Activated T-cell treated with anti-CD3 and anti-CD28 coated beads, Interleukin-2, amount 50 U/mL, for 1 hour (primary cell): ENCODE measurements at places on chromosomes 16 and 17.

GRCh38 chr16:14641926-14642325, 9.2 kb downstream of the BFAR start:
- DNase-seq = no peak

DNA sequence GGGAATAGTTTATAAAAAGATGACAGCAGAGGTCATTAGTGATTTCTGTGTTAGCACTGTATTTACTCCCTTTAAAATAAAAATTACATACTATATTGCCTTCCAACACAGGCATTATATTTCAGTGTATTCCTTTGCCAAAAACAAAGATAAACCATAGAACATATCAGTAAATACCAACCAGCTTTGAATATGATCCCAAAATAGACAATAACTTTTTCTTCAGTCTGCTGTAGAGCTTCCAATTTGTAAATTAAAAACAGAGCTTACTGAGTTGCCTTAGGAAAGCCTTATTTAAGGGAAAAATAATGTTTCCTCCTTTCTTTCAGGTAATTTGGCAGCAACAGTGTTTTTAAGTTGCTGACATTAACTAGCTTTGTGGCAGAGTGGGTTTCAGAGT, 352.1 kb upstream of the TBX2 start:
- DNase-seq = no peak

DNA sequence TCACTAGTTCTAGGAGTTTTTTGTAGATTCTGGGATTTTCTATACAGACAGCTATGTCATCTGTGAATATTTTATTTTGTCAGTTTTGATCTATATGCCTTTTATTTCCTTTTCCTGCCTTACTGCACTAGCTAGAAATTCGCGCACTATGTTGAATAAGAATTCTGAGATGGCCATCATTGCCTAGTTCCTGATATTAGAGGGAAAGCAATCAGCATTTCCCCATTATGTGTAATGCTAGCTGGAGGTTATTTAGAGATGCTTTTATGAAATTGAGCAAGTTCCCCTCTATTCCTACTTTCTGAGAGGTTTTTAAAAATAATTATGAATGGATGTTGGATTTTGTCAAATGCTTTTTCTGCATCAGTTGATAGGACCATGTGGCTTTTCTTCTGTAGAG, 23.8 kb downstream of the MPRIP start:
- DNase-seq = no peak

DNA sequence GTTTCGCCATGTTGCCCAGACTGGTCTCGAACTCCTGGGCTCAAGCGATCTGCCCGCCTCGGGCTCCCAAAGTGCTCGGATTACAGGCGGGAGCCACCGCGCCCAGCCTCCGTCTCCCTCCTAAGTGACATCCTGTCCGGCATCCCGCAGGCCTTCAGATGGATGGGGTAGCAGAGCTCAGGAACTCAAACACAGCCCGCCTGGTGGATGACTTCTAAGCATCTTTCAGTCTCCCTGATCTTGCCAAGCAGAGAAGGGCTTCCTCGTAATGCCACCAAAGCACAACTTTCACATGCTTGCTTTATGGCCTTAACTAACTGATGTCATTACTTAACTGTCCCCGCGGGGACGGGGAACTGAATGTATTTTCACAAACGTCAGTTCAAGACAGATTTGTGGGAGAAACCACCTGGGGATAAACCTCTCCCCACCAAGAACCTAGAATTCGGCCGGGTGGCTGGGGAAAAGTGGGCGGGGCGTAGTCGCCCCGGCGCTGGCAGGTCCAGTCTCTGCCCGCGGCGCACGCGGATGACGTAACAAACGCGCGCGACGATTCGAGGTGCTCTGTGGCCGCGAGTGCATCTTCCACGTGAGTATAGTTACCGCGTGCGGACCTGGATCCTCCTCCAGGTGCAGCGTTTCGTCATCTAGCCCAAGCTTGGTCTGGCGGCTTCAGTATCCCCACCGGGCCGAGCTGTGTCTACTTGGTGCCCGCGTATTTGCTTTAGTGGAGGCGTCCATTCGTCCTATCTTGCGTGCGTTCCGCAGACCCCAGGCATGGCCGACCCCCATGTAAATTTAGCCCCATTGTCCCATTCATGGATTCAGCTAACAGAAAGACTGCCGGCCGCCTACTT, at the start of gene PFAS:
Gene PFAS, plus strand, starts transcription at position 539 of the 857 bp plus-strand sequence. CDS start 4,649 bp downstream, outside the sequence.
- DNase-seq = peak; percentile 96

DNA sequence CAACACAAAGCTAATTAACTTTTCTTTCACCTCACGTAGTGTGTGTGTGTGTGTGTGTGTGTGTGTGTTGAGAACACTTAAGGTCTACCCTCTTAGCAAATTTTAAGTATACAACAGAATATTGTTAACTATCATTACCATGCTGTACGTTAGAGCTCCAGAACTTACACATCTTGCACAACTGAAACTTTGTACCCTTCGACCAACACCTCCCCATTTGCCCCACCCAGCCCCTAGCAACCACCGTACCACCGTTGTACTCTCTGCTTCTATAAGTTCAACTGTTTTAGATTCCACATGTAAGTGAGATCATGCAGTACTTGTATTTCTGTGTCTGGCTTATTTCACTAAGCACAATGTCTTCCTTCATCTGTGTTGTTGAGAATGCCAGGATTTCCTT, 28.1 kb upstream of the MLYCD start:
- no peak for DNase-seq

DNA sequence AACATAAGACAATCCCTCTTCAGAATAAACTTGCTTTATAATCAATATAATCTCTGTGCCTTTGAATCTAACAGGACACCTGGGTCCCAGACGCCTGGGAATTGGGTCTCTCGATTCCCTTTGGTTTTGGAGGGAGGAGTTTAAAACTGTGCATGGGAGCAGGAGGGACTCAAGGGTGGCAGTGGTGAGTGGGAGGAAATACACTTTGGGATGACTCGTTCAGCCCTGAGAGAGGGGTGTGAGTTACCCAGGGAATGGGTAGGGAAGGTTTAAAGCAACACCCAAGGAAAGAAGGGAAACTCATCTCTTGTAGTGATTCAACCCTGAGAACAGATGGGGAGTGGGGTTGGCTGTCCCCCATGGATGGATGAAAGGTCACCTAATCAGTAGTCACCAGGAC, 1.6 kb downstream of the RANGRF start:
- no peak for DNase-seq

DNA sequence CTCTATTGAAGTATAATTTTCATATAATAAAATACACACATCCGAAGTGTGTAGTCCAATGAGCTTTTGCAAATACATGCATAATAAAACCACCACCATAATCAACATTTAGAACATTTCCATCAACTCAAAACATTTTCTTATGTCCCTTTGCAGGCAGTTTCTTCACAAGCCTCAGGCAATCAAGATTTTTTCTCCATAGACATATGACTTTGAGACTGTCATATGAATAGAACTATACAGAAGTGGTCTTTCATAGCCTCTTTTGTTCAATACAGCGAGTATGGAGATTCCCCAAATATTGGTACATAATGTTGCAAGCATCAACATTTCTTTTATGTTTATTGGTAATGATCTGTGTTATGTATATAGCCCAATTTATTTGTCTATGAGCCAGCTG, 983.2 kb downstream of the CDH11 start:
- DNase-seq = no peak

DNA sequence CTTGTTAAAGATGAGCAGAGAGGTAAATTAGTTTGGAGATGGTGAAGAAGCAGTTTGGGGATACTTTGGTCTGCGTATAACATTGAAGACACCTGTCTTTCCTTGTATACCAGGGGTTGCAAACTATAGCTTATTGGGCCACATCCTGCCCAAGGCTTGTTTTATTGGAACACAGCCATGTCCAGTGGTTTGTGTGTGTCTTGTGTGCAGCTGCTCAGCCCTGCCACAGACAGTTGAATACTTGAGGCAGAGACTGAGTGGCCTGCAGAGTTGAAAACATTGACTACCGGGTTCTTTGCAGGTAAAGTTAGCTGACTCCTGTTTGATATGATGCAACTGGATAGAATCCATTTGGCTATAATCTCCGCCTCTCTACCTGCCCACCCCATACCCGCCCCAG, 224.4 kb downstream of the PRKCA start:
- no peak for DNase-seq

DNA sequence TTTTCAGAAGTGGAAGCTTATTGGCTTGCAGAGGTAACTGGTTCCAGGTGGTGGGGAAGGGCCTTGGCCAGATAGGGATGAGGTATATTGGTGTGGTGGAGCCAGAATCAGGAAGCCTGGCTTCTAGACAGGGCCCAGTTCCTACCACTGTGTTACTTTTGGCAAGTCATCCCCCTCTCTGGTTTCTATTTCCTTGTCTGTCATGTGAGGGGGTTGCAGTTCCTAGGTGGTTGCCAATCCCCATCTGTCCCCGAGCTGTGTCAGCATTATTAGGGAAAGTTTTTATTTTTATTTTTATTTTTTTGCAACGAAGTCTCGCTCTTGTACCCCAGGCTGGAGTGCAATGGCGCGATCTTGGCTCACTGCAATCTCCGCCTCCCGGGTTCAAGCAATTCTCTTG, 3.0 kb downstream of the SMCR8 start:
- no peak for DNase-seq

GRCh38 chr17:29837531-29837930, 92.5 kb downstream of the SSH2 start:
- DNase-seq = no peak

GRCh38 chr17:61766520-61766919, 96.8 kb downstream of the BRIP1 start:
- DNase-seq = no peak

DNA sequence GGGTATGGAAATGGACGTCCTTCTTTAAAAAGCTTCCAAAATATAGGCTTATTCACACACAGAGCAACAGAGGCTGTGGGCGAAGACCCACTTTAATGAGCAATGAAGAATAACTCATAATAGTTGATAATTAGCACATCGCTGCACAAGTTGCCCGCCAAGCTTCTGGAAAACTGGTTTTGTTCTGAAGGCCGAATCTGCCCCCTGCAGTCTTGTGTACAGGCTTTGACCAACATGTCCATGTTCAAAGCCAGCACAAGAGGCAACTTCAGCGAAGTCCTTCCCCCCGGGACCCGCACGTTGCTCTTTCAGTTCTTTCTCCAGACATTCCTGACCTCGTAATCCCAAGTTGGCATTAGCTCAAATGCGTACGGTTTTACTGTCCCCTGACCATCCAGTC, 73.3 kb downstream of the IRX5 start:
- DNase-seq = no peak

DNA sequence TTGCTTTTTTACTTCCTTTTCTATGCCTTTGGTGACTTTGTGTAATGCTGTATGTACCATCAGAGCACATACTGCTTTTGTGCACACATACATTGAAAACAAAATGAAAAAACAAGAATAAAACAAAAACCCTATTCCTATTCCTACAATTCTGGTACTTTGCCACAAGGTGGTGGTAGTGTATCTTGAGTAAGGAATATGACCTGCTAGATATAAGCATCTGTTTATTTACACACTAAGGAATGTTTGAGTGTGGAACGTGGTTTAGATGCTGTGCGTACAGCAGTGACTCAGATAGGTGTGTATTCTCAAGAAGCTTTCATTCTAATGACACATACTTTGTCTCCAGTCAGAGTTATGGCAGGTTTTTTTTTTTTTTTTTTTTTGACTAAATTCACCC, 606.2 kb downstream of the WWOX start:
- DNase-seq = no peak
